Right lung (tissue), 10 donors: ENCODE measurements at places on chromosomes 4 and X. TPM values are rescaled to one million over a fixed set of nuclear protein-coding genes. Genes with fewer than 3 reads are reported as not detected.
A peak's percentile ranks its signal among the peaks of the same experiment; 100 is the strongest.

DNA sequence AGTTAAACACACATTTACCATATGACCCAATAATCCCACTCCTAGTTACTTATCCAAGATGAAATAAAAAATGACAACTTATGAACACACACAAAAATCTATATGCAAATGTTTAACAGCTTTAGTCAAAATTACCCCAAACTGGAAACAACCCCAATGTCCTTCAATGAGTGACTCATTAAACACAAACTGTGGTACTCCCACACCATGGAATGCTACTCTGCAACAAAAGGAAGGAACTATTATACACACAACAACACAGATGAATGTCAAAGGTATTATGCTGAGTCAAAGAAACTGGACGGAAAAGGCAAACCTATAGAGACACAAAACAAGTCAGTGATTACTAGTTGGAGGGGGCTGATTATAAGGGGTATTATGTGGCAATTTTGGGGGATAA, 40.5 kb downstream of the MED14 start:
- DNase-seq, result no peak

DNA sequence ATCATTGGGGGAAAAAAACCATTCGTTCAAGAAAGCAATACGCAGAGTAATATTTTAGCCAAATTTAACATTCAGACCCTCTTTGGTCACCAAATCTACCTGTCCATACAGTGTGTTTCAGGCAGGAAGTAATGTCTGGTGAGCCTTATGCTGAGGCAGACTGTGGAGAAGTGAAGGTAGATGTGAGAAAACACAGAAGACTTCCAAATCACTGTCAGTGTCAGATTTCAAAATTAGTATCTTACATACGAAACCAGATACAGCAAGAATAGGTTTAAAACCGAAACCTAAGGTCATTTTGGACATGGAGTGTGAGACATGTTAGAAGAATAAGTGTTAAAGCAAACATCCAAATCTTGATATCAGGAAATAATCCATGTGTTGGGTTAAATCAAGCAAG, 664.5 kb upstream of the HTR2C start:
- no peak for DNase-seq

GRCh38 chr4:53494851-53495250, 96.4 kb downstream of the LNX1 start:
- no peak for DNase-seq

Gene TRAM1L1
- polyA plus RNA-seq, result 13.7 TPM

Gene DCHS2
- 1.2 TPM for polyA plus RNA-seq

- DNase-seq, result no peak
These were observed 1986.1 kb downstream of the ARAP2 start for GRCh38 chr4:34258176-34258575.

DNA sequence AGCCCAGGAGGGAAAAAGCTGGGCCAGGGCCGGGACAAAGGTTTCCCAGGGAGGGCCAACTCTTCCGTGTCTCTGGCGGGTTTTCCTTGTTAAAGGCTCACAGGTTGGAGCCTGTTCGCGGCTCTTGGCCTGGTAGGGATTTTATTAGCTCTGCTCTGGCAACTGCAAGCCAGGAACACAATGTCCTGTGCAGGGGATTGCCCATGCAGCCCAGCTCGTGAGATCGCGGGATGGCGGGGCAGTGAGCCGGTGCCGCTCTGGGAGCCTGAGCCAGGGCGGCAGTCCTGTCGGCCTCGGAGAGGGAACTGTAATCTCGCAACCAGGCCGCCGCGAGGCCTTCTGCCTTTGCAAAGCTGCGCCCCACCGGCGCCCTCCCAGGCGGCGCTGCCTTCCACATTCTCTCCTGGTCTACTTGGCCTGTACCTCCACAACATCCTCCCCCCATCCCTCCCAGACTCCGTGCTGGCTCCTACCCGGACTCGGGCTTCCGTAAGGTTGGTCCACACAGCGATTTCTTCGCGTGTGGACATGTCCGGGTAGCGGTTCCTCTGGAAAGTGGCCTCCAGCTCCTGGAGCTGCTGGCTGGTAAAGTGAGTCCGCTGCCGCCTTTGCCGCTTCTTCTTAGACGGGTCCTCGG, 2.1 kb downstream of the PITX2 start:
- no peak for DNase-seq

GRCh38 chr4:101205916-101206315, 141.4 kb downstream of the PPP3CA start:
- no peak for DNase-seq

GRCh38 chr4:20418861-20419451, 167.3 kb downstream of the SLIT2 start:
- DNase-seq, result peak; percentile 49

Gene AMTN
- not detected for polyA plus RNA-seq

Gene RNF175
- 6.9 TPM for polyA plus RNA-seq

GRCh38 chrX:20513185-20513584, 246.5 kb upstream of the RPS6KA3 start:
- DNase-seq, result no peak

DNA sequence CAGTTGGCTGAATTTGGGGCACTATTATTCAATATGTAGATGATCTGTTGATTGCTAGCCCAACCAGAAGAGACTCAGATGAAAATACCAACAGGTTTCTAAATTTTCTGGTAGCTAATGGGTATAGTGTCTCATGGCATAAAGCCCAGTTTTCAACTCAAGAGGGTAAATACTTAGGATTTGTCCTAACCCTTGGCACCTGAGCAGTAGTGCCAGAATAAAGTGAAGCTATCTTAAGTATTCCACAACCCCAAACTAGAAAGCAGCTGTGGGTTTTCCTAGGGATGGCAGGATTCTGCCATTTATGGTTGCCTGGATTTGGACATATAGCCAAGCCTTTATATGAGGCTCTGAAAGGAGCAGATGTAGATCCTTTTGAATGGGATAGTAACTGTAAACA, 119.0 kb downstream of the AGTR2 start:
- DNase-seq, result no peak

DNA sequence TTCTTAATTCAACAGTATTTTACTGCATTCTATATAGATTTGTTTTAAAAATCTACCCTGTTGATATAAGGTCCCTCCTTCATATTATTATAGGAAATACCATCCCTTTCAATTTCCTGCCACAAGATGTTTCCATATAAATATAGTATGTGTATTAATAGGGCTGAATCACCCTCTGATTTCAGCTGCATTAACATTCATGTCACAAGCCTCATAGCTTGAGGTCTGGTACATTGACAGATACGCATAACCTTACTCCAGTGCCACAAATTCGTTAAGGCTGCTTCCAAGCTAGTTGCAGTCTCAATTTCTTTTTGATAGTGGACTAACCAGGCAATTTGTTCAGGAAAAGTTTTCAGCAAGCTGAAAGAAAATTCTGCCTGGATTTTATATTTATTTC, 128.4 kb downstream of the KLHL34 start:
- DNase-seq, result no peak

- no peak for DNase-seq
These were observed 1.0 kb upstream of the PPBP start for GRCh38 chr4:73989031-73989430.

DNA sequence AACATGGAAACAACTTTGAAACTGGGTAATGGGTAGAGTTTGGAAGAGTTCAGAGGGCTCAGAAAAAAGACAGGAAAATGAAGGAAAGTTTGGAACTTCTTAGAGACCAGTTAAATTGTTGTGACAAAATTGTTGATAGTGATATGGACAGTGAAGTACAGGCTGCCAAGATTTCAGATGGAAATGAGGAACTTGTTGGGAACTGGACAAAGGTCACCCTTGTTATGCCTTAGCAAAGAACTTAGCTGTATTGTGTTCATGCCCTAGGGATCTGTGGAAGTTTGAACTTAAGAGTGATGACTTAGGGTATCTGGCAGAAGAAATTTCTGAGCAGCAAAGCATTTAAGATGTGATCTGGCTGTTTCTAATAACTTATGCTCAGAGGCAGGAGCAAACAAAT, 5.1 kb upstream of the ARL13A start:
- DNase-seq, result no peak

Gene C4orf36
- polyA plus RNA-seq, result 10.3 TPM

DNA sequence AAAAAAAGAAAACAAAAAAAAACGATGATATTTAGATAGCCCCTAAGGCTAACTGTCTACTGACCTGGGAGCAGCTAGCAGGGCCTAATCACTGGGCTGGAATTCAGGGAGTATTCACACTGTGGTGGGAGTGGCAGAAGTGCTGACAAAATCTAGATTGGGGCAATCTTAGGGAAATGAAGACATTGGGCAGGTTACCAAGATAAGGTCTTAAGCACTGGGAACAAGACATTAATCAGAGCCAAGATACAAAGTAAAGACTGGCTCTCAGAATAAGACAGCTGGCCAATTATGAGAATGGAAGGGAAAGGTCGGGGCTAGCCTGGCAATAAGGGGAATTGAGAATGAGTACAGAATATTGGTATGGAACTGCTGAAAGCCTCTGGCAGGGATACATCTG, 100.2 kb upstream of the GRIA3 start:
- no peak for DNase-seq

DNA sequence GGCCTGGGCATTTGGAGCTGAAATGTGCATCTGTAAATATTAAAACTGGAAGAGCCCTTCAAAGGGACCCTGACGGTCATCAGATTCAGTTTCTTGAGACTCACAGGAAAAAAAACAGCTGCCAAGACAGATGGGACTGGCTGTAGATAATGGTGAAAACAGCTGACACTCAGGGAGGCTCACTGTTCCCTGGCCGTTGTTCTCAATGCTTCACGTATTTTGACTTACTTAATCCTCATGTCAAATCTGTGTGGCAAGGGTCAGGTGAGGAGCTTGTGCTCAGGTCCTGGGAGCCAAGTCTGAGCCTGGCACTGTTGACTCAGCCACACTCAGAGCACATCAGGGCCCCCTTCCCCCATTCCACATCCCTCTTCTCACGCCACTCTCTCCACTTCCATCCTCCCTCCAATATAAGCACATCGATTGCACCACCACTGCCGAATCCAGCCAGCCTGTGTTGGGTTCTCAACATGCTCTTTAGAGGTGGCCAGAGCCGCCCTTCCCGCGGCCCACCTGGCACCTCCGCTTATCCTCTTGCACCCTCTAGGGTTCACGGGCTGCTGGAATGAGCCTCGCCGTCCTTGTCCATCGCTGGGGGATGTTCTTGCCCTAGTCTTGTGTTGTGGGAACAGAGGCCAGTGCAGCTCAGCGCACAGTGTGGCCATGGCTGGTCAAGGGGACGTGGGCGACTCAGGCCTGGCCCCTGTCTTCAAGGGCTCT, 40.1 kb downstream of the EVC start:
- DNase-seq, result no peak

- DNase-seq, result no peak
These were observed 6.1 kb downstream of the SLC7A11 start for GRCh38 chr4:138236037-138236436.

DNA sequence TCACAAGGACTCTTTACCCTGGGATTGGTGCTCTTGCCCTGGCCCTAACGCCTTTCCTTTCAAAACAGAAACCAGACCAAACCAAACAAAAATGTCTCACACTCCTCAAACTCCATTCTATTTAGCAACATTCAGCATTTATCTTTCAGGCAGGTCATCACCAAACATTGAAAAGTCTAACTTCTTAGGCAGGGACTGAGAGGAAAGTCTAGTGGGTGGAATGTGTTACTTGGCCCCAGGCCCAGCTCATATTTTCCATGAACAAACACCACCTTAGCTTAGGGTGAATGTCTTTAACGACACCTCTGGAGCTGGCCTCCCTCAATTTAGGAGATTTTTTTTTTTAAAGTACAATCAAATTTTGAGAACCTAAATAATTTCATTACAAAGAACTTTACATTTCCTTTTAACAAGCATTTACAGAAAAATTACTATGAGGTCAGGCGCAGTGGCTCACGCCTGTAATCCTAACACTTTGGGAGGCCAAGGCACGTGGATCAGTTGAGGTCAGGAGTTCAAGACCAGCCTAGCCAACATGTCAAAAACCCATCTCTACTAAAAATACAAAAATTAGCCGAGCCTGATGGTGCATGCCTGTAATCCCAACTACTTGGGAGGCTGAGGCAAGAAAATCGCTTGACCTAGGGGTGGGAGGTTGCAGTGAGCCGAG, 10.2 kb upstream of the N4BP2 start:
- DNase-seq, result no peak
